ENCODE measurements at places on chromosomes 7 and 10.

DNA sequence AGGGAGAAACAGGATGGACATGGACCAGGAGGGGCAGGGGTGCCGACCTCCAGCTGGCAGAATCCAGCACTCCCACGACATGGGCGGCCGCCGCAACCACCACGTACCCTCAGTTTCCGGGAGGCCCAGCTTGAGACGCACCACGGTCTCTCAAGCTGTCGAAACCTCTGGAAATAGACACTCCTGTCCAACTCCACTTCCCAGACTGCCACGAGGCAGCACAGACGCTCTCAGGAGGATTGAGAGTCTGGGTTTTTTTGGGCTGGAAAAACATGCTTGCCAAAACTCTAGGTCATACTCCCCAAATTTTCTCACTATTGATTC, 37.9 kb upstream of the PDGFA start:
- no peak for ATAC-seq

DNA sequence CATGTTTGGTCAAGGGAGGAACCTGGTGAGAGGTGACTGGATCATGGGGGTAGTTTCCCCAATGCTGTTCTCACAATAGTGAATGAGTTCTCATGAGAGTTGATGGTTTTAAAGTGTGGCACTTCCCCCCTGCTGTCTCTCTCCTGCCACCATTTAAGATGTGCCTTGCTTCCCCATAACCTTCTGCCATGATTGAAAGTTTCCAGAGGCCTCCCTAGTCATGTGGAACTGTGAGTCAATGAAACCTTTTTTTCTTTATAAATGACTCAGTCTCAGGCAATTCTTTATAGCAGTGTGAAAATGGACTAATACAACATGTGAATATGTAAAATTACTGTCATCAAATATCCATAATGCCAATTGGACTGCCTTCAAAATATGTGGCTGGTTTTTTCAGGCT, 165.5 kb upstream of the TARP start:
- ATAC-seq: peak; percentile 41

GRCh38 chr7:111746950-111747349, 184.7 kb upstream of the IMMP2L start:
- ATAC-seq: no peak

DNA sequence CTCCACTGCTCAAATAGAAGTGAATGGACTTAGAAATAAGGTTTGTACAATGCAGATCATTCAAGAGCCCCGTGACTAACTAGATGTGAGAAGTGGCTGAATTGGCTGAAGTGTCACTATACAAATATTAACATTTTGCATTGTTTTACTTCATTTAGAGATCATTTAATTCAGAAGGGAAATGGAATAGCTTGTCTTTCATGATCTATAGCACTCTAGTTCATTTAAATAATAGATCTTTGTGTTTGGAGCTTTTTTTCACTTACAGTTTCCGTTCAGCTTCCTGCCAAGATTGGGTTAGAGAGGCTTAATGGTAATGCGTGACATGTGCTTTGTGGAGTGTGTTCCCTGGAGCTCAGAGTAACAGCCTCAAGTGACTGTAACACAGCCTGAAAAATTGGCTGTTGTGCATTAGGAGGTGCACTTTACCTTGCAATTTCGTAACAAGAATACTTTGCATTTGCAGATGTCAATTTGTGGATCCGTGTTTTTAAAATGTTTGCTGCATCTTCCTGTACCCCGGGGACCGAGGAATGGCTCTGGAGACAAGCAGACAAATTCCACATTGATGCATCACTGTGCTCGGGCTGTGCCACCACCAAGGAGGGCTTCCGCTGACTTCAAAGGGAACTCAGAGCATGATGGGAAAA, 170.3 kb downstream of the NRP1 start:
- ATAC-seq: no peak

- ATAC-seq: no peak
Observed at GRCh38 chr10:22690614-22691431, 23.6 kb downstream of the PIP4K2A start.

DNA sequence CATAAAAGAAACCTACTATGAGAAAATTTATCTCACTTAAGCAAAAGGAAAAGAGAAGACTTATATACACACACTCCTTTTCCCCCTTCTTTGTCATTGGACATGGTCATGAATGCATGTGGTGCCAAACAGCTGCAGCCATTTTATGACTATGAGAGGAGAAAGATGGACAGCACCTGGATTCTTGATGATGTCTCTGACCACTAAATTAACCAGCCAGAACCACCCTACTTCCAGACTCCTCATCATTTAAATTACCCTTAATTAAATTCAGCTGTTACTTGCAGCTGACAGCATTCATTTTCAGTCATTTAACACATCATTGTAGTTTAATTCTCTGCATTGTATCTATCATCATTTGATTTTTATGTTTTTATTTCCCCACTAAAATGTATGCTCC, 379.0 kb upstream of the HPS1 start:
- ATAC-seq: no peak

GRCh38 chr7:23357190-23358093, 58.3 kb downstream of the MALSU1 start:
- peak; percentile 53 for ATAC-seq

GRCh38 chr7:106283501-106283830, 1.3 kb downstream of the NAMPT start:
- no peak for ATAC-seq

- ATAC-seq: no peak
Observed at GRCh38 chr10:66924674-66925345, 1.0 kb upstream of the LRRTM3 start.

- no peak for ATAC-seq
Observed at GRCh38 chr7:92735707-92736106, 100.7 kb downstream of the CDK6 start.

- no peak for ATAC-seq
Observed at GRCh38 chr7:140611641-140612040, 29.0 kb downstream of the DENND2A start.

GRCh38 chr10:62199584-62199983, 69.1 kb downstream of the RTKN2 start:
- ATAC-seq: peak; percentile 95

- no peak for ATAC-seq
Observed at GRCh38 chr10:5502061-5502521, 2.7 kb upstream of the CALML5 start.

DNA sequence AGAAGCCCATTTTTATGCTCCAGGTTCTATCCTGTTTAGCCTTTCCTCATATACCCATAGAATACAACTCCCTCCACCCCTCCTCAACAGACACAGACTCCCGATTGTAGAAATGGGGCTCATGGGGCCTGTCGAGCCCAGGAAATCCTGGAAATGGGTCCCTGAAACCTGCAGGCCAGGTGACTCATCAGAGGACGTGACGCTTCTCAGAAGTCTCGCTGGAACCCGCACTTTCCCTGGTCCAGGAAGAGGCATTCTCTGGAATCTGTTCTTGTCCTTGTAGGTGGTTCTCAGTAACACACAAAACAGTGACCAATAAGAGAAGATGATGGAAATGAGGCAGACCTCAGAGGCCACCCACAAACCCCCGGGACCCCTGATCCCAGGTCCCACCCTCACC, 244.8 kb upstream of the PPP2R2D start:
- no peak for ATAC-seq

DNA sequence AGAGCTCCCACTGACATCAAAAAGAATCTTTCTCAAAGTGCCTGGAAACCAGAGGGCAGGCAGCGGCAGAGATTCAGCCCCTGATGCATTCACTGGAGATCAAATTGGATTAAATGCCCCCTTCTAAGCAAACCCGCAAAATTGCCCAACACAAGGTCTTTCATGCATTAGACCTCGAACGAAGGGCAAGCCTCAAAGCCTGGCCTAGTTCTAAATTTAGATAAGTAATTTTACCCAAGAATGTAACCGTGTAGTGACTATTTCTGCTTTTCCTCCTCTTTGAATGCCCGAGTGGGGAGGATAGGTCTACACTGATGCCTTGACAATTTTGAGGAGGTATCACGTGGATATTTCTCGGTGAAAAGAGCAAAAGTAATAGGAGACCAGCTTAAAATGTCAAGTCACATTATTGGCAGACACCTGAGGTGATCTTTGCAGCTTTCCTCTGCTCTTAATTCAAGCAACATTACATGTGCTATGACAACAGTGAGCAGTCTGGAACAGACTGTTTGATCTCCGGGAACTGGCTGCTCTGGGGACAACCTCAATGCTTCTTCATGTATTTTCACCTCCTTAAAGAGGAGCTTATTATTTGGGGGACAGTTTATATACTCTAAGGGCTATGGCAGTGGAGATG, 1263.5 kb upstream of the AUTS2 start:
- ATAC-seq: no peak

- ATAC-seq: peak; percentile 37
Observed at GRCh38 chr7:142770661-142771352, at the start of gene PRSS2. Gene PRSS2 (plus strand): TSS chr7:142770970. CDS start chr7:142770983, 13 bp downstream.

Measured in activated CD4-positive, CD25-positive, alpha-beta regulatory T cell treated with anti-CD3 and anti-CD28 coated beads, Interleukin-2, amount 50 U/mL, for 24 hours (primary cell).